Left colon (tissue), 2 donors: ENCODE measurements at places on chromosomes 7 and 10. TPM values are rescaled to one million over a fixed set of nuclear protein-coding genes. Genes with fewer than 3 reads are reported as not detected.

DNA sequence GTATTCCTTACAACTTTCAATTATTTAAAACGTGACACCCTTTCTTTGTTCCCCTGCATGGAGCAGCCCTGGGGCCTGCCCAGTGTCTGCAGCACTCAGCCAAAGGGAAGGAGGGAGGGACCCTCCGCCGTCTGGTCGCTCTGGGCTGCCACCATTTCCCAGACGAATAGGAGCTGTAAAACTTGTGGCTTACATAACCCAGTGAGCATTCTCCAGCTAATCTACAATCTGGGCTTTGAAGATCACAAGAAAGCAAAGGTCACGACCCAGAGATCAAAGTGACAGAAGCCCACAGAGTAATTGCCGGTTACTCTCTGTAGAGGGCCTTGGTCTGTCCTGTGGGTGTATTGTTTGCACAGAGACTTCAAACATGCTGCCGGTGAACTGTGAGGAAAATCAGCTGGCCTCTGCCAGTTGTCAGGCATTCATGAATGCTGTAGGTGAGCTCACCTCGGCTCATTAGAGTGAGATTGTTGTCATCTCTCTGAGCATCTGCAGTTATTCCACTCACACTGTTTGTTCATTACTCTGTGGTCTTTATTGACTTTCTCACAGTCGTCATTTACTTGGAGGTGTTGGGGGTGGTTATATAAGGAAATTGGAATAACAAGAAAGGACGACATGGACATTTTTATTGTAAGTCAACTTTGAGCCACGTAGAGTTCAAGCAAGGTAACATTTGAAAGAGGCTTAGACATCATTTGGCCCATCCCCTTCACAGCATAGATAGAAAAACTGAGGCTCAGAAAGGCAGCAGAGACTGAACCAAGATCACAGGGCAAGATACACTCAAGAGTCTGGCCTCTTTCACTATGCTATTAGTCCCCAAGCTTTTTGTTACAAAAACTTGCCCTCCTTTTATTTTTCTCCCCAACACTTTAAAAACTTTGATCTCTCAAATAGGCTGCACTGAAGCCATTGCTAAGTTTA, 619.8 kb downstream of the LRMDA start:
- DNase-seq = peak; percentile 34

The UROS gene
- 21.7 TPM for total RNA-seq

The FAM25A gene
- not detected for total RNA-seq

DNA sequence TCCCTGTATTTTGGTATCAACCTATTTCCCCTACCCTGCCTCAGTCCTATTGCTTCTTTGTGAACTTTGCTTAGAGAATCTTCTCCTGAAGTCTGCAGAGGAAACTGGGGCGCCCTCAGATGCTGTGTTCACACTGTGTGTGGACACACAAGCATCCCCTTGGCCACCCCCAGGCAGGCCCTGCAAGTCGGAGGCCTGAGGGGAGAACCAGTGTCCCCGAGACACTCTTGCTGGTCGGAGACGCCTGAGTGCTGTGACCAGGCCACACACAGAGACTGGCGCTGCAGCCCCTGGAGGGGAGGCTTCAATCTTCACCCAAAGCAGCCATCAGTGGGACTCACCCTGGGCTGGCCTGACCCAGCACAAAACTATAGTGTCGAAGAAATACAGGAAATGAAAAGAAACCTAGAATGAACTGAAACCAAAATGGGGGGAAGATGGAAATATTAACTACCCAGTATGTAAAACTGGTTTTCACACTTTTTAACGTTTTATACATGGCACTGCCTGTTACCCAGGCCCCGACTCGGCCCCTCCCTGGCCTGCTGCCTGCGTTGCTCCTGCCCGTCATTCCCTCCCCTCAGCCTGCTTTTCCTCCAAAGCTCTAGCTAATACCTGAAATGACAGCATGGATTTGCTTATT, 48.4 kb upstream of the FAM20C start:
- DNase-seq = no peak

The KIF11 gene
- total RNA-seq = 3.5 TPM

The TMEM225B gene
- 0.45 TPM for total RNA-seq

The FAM180A gene
- total RNA-seq = 2.0 TPM

DNA sequence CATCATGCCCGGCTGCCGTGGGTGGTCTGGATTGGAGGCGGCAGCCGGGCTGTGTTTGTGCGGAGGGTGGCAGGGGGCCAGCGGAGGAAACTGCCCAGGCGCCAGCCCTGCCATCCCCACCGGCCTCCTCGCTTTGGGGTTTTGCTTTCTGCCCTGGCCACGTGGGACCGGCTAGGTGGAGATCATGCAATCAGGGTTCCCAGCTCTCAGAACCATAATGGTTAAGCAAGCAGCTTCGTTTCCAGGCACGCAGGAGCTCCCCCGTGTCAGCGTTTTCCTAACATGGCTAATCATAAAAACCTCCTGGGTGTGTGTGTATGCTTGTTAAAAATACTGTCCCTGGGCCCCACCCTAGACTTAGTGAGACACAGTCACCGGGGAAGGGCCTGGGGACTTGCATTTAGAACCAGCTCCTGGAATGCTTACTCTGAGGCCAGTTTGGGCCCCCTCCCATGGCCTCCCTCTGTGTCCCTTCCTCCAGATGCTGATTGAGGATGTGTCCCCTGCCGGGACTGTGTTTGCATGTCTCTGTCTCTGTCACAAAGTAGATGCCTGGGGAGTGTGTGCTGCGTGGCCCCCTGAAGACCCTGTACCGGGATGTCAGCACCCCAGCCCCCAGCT, 119.3 kb downstream of the CUX1 start:
- DNase-seq = peak; percentile 68

The IFIT1B gene
- not detected for total RNA-seq

DNA sequence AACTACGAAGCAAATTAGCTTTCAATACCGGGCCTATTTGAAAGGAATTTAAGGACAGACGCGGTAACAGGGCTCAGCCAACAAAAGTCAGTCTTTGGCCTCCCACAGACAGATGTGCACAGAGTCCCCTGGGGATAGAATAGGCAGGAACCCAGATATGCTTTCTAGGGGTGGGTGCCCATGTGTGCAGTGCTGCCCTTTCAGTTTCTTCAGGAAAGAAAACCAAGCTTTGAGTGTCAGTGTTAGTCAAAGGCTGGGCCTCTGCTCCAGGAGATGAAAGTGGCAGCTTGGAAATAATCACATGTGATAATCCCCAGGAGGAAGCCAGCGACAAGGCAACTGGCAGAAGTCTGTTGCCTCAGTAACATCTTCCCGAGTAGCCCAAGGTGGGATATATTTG, 43.8 kb upstream of the CSTF2T start:
- DNase-seq = no peak

- DNase-seq = no peak
Observed at GRCh38 chr7:70143075-70144044, 545.1 kb downstream of the AUTS2 start.

DNA sequence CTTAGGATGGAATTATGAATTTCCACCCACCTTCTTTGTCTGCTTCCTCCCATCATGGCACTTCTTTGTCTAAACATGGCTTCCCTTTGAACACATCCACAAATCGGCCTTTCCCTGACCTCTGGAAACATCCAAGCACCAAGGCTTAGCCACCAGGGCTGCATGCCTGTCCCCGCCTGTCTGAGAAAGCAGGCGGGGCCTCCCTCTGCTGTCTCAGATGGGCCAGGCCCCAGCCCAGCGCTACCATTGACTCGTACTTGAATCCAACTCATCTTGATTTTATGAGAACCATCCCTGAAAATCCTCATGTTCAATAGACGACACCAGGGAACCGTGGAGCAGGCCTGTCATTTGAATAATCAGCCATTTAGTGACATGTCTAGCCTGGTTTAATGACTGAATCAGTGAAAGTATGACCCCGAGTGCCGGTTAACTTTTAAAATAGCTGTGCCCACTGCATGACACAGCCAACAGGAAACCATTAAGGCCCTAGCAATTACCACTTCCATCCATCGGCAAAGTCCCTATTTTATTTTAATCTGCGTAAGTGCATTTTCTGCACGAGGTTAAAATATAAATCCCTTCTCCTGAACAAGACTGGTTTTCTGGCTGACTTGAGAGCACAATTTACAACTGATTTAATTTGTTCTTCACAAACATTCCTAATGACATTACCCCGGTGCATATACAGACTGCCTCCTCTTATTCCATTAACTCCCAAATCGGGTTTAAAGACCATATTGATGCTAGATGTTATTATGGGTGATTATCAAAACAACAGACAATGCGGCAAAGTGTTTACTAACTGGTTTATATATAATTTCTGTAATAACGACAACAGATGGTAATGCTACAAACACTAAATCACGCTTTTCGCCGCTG, 194.7 kb downstream of the BUB3 start:
- no peak for DNase-seq

The TMEM236 gene
- total RNA-seq = 53.0 TPM

The CPXM2 gene
- total RNA-seq = 2.3 TPM

DNA sequence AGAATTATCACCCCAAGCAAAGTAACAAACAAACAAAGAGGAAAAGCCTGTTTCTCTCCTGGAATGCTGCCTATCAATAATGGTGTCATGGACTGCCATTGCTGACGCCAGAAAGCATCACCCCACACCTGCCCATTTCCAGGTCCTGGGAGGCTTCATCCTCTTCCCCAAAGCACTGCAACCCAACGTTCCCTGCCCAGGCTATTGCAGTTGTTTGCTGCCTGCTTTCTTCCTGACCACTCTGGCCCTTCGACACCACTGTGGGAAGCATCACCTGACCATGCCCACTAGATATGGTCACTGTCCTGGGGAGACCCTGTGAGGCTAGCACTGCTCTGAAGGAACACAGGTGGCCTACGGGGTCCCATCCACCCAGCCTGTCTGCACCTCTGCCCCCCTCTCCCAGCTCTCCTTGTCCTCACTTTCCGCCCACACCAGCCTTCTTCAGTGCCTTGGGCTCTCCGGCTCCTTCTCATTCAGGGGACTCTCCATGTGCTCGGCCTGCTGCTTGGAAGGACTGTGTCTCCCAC, 439.6 kb downstream of the GLRX3 start:
- DNase-seq = no peak

The RNLS gene
- 15.0 TPM for total RNA-seq

The GPR26 gene
- not detected for total RNA-seq
